ENCODE measurements at places on chromosomes 1 and 21.

GRCh38 chr1:233939451-233939850 is 35.0 kb downstream of the SLC35F3 start:
- DNase-seq: no peak

DNA sequence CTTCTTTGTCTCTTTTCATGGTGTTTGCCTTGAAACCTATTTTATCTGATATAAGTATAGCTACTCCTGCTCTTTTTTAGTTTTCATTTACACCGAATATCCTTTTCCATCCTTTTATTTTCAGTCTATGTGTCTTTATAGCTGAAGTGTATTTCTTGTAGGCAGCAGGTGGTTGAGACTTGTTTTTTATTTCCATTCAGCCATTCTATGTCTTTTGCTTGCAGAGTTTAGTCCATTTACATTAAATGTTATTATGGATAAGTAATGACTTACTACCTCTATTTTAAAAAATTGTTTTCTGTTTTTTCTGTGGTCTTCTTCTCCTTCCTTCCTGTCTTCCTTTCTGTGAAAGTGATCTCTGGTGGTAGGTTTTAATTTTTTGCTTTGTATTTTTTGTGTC is 45.0 kb upstream of the CD55 start:
- DNase-seq: no peak

- DNase-seq: no peak
Observed at GRCh38 chr1:63896755-63897154, 122.9 kb downstream of the ROR1 start.

DNA sequence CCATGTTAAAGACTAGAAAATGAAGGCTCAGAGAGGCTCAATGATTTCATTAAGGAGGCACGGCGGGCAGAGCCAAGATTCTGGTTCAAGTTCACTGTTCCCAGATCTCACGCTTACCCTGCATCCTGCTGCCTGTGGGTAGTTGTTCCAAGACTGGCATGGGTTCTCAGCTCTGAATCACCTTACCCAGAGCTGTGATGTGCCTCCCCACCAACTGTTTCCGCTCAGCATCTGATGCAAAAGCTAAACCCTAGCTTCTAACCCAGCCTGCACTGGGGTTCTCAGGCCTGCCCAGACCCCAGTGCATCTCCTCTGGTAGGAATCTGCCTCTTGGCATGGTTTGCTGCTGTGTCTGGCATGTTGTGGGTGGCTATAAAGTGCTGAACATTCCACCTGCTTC is 11.8 kb downstream of the TNR start:
- DNase-seq: no peak

GRCh38 chr1:152343006-152343405 is 16.8 kb downstream of the FLG2 start:
- peak; percentile 43 for DNase-seq

DNA sequence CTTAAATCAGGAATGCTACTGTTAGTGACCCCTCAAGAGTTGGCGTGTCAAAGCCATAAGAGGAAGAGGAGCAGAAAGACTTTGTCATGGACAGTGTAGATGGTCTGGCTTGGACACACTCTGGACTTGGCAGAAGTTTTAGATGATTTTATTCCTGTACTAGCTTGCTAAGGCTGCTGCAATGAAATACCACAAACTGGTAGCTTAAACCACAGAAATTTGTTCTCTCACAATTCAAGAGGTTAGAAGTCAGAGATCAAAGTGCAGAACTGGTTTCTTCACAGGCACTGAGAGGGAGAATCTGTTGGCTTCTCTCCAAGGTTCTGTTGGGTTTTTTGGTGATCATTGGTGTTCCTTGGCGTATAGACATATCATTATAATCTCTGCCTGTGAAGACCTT is 869.8 kb upstream of the B3GALT2 start:
- no peak for DNase-seq

DNA sequence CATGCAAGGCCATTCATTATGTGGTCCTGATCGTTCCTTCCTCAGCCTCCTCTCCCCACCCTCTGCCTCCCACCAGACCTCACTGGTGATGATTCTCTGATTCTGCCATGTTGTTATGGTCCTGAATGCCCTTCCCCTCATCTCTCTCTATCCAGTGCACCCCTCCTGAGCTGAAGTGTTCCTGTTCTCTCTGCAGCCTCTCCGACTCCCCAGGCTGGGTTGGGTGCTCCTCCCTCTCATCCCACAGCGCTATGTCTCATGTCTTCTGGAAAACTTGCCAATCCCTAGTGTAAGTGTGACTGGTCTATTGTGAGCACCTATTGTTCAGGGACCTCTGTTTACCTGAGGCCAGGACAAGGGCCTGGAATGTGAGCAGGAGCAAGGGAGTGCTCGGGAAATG is 11.1 kb upstream of the PEF1 start:
- no peak for DNase-seq

GRCh38 chr1:94599095-94599813 is 57.7 kb upstream of the F3 start:
- no peak for DNase-seq

GRCh38 chr1:97573553-97573952 is 347.3 kb downstream of the DPYD start:
- DNase-seq: no peak

DNA sequence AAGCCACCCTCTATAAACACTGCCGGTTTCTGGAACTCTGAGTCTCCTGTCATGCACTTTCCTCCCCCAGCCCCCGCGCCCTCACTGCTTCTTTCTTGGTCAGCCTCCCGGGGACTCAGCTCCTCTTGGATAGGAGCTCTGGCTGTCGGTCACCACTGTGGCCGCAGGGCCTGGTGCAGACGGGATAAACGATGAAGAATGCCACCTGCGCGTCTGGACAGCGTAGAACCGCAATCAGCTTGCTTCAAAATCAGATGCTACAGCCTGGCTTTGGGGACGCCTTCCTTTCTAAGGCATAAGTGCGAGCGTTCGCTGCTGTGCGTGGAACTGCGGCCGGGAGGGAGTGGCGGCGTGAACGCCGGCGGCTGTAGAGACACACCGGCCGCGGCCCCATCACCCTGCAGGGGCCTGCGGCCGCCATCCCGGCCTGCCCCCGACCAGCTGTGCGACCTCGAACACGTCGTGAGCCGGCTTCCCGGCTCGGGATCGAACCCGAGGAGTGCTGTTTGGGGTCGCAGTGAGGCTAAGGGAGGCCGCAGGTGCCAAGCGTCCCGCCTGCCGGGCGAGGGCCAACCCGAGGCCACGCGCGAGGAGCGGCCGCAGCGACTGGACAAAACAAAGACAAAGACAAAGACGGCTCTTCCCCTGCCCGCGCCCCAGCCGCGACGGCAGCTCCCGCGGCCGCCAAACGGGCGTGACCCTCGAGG is 688 bp downstream of the PTTG1IP start:
- DNase-seq: peak; percentile 17

DNA sequence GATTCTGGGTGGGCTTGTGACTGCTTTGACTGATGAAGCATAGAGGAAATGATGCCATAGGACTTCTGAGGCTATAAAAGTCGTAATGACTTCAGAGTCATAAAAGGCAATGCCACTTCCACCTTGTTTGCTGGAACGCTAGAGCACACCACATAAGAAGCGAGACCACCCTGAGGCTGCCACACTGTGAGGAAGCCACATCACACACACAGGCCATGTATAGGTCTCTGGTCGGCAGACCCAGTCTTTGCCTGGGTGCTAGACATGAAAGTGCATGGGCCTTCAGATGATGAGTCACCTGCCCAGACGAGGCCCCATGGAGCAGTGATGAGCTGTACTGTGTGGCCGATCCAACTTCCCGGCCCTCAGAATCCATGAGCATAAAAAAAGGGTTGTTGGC is 14.2 kb upstream of the KANK4 start:
- peak; percentile 22 for DNase-seq

- peak; percentile 37 for DNase-seq
Observed at GRCh38 chr1:186033847-186034271, 299.7 kb downstream of the HMCN1 start.

GRCh38 chr1:10615332-10615731 is 140.6 kb downstream of the PEX14 start:
- no peak for DNase-seq

DNA sequence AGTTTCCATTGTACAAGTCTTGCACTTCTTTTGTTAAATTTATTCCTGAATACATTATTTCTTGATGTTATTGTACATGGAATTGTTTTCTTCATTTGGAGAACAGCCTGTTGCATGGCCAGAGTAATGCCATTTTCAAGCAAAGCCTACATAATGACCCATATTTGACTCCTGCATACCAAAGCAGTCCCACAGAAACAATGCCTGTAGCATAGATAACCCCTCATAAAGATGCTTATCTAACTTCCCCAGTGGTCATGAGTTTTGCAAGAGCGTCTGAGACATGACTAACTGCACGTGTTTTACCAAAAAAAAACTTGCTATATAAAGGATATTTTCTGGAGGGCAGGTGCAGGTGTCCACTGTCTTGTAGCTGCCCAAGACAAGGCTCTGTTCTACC is 30.3 kb upstream of the RLF start:
- DNase-seq: no peak

DNA sequence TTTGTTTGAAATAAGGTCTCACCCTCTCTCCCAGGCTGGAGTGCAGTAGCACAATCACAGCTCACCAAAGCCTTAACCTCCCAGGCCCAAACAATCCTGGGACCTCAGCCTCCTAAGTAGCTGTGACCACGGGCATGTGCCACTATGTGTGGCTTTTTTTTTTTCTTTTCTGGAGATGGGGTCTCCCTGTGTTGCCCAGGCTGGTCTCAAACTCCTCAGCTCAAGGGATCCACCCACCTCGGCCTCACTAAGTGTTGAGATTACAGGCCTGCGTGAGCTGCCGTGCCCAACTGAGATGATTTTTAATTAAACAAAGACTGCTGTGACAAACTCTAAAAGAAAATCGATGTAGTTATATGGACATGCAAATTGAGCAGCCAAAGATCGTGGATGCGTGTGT is 768.4 kb upstream of the ADGRL2 start:
- DNase-seq: no peak

GRCh38 chr21:15015622-15016471 is 49.0 kb downstream of the NRIP1 start:
- peak; percentile 86 for DNase-seq

GRCh38 chr1:185244015-185244747 is 72.9 kb downstream of the IVNS1ABP start:
- peak; percentile 59 for DNase-seq

GRCh38 chr1:1348420-1349255 is 580 bp downstream of the DVL1 start:
- no peak for DNase-seq

DNA sequence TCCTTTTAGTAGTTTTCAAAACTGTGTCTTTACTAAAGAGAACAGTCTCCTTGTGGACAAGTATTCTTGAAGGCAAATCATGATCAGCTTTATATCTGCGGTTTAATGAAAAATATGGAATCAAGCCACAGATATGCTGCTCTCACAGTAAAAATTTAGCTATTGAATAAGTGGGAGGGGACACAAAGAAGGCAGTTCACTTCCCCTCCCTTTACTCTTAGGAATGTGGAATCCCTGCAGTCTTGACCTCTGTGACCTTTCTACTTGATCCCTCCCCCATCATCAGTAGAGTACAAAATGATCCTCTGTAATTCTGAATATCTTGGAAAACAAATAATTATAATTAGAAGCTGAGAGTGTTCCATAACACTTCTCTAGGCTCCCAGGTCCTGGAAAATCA is 136.7 kb upstream of the HOOK1 start:
- peak; percentile 75 for DNase-seq

DNA sequence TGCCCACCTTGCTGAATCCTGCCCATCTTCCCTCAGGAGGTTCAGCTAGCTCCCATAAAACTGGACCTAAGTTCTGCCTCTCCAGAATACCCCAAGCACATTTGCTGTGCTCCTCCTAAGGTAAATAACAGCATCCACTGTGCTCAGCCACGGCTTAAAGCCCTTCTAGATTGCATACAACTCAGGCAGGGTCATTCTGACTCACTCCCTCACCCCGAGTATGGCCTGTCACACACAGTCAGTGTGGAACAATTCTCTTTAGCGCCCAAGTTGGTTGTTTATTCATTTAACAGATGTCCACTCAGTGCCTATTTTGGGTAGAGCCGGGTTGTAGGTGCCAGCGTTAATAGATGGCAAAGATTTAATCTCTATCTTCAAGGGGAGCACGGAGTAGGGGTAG is 147.5 kb upstream of the EDN2 start:
- peak; percentile 52 for DNase-seq

- DNase-seq: no peak
Observed at GRCh38 chr1:224734261-224734935, 118.3 kb downstream of the CNIH3 start.

GRCh38 chr1:241045659-241046058 is 311.3 kb downstream of the RGS7 start:
- no peak for DNase-seq

DNA sequence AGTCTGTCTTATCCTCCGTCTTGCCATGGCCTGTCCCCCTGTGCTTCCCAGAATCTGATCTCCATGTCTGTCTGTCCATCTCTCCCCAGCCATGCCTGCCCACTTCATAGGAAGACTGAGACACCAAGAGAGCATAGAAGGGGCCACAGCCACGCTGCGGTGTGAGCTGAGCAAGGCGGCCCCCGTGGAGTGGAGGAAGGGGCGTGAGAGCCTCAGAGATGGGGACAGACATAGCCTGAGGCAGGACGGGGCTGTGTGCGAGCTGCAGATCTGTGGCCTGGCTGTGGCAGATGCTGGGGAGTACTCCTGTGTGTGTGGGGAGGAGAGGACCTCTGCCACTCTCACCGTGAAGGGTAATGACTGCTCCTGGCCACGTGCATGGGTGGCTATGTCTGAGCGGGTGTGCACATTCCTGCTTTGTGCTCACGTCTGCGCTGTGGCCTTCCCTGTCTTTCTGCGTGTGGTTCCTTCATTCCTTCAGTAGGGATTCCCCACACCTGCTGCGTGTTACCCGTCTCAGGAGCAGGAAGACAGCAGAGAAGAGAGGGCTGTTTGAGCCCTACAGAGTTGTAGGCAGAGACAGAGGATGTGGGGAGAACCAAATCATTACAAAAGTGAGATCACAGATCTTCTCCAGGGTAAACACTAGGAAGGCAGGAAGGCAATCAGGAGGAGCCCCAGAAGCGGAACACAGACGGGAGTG is 80.8 kb downstream of the OBSCN start:
- DNase-seq: no peak

- peak; percentile 95 for DNase-seq
Observed at GRCh38 chr1:93552741-93553455, 105.0 kb downstream of the FNBP1L start.

- no peak for DNase-seq
Observed at GRCh38 chr1:167465743-167466142, 52.6 kb downstream of the CD247 start.

DNA sequence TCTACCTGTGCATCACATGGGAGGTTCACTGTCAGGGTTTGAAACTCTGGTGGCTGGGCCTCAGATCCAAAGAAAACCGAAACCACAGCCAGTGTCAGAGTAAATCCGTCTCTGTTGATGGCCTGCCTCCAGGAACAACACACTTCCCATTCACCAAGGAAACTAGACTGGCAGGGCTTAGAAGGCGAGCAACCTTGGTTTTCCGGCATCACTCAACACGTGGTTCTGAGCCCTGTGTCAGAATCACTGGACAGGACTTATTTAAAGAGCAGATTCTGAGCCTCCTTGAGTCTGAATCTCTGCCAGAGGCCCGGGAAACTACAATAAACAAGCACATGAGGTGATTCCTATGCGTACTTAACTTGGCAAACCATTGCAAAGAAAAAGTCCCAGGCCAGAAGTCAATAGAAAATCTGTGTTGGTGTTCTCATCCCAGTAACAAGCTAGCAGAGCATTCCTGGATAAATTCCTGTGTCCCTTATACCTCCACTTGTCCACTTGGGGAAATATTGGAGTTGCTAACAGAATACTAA is 70.0 kb downstream of the KCTD3 start:
- peak; percentile 39 for DNase-seq

GRCh38 chr1:210085359-210085758 is 147.2 kb upstream of the SERTAD4 start:
- no peak for DNase-seq

GRCh38 chr1:65189576-65190115 is 41.6 kb downstream of the AK4 start:
- peak; percentile 65 for DNase-seq

GRCh38 chr21:34882719-34883131 is 166.4 kb downstream of the RUNX1 start:
- no peak for DNase-seq

Data from fibroblast of skin of scalp (primary cell).